SK-N-DZ (cell line): ENCODE measurements at places on chromosomes 6 and 20.
A peak's percentile ranks its signal among the peaks of the same experiment; 100 is the strongest.

- no peak for DNase-seq
These were observed 229.5 kb downstream of the CDH26 start for GRCh38 chr20:60187683-60188082.

GRCh38 chr6:2132416-2132815 is 113.0 kb downstream of the GMDS start:
- no peak for DNase-seq

DNA sequence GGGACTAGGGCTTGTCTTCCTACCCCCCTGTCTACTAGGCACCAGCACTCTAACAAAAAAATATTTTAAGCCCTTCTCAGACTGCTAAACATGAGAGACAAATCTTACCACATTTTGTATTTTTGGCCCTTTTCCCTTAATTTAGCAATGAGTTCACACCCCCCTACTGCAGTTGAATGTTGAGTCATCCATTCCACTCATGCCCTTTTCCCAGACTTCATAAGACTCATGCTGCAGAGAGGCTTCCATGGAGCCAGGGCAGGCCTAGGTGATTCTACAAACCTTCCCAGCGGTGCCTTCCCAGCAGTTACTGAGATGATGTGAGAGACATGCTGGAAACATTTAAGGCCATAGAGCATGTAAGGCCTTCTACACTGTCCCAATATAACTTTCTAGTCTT is 53.9 kb downstream of the PXDC1 start:
- no peak for DNase-seq

DNA sequence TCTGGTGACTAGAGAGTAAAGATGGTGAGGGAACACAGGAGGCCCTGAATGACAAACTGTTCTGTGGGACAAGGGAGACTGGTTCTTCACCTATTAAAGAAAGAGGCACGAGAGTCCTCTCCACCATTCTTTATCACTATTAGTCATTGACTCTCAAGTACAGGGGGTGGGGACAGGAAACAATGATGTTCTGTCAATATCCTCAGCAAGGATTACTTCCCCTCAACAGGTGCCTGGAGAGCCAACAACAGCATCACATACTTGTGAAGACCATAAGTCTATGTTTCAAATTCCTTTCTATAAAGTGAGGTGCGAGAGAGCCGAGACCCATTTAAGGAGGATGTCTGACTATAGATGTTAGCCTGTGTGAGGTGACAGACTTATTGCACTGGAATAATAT is 72.4 kb upstream of the TBC1D7 start:
- DNase-seq, result no peak

DNA sequence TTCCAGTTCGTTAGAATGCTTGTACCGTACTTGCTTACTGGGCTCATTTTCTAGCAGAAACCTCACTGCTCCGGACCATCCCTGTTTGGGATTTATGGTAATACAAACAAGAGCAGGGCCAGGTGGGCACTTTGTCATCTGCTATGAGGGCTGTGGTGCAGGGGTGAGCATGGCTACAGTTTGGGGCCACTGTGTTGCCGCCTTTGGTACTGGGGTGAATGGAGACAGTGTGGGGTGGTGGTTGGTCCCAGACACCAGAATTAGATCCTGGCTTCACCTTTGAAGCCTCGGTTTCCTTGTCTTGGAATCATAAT is 95.0 kb downstream of the TOX2 start:
- no peak for DNase-seq

GRCh38 chr6:105211831-105212230 is 32.0 kb upstream of the POPDC3 start:
- no peak for DNase-seq

GRCh38 chr20:33091147-33091546 is 11.7 kb downstream of the BPIFB4 start:
- no peak for DNase-seq

- no peak for DNase-seq
These were observed 10.5 kb downstream of the FYN start for GRCh38 chr6:111862741-111863140.

GRCh38 chr6:38604700-38605099 is 35.0 kb downstream of the BTBD9 start:
- DNase-seq, result no peak

DNA sequence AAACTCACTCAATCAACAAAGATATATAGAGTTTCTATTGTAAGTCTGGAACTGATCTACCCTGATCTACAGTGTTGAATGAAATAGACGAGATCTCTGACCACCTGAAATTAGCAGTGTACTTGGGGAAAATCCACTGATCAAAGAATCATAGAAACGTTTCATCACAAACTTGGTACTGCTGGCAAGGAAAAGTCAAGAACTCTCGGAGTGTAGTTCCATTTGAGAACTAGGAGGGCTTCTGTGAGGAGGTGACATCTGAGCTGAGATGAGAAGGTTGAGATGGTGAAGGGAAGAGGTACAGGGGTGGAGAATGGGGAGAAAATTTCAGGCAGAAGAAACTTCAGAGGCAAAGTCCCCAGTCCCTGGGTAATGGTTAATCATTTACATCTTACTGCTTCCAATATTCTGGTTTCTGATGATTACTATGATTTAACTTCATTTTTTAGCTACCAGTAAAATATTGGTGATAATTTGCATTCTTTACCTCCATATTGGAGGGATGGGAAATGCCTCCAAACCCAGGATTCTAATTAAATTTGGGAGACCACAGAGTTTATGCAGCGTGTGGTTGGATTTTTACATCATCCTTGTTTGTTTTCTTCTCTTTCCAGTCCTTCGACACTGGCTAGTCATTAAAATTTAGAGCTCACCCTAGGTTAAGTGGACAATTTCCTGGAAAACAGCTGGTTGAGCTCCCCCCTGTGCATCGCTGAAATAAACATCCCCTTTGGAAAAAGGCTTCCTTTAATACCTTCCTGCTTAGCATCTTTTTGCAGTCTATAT is 191.9 kb downstream of the BCAS1 start:
- no peak for DNase-seq

GRCh38 chr6:131199568-131200272 is 64.5 kb downstream of the AKAP7 start:
- peak; percentile 36 for DNase-seq

- no peak for DNase-seq
These were observed 11.8 kb upstream of the ZMYND8 start for GRCh38 chr20:47368301-47368700.

GRCh38 chr6:83113258-83113657 is 45.8 kb downstream of the DOP1A start:
- no peak for DNase-seq

DNA sequence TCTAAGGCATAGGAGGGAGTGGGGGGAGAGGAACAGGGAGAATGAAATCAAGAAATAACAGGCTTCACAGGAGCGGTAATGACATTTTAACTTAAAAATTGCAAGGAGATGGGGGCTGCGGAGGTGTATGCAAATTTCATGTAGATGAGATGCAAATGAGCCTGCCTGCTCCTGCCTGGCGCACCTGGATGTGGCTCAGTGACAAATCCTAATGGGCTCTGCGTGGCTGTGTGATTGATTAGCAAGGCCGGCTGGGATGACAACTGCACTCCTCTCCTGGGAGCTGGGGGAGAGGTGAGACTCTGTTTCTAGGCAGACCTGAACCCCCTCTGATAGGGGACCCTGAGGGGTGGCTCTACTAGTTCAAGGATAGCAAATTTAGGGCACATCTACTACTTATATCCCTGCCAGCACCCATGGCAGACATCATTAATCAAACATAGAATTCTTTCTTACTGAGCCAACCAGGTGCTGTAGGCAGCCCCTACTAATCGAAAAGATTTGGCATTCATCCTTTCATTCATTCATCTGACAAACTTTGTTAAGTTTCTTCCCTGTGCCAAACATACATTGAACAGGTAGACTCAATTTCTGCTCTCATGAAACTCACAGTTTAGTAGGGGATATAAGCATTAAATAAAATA is 38.4 kb upstream of the TGM2 start:
- DNase-seq, result no peak

DNA sequence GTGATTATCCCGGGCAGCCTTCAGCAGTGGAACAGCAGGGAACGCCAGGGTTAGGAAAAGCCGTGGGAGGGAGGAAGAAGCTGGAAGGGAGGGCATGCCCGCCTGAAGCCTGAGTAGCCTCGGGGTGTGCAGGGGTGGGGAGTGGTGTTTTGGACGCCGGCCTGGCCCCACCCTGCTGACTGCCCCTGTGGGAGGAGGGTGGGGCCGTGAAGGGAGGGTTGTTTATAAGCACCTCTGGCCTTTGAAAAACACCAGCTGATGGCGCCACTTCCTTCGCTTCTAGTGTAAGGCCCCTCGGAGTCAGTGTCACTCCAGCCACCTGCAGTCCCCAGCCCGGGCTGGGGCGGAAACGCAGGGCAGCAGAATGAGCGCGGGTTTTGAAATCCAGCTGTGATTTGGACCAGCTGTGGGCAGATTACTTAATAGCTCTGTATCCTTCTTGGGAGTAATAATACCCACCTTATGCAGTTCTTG is 52.8 kb upstream of the BMP6 start:
- no peak for DNase-seq

GRCh38 chr6:126156973-126157372 is 170.6 kb downstream of the TRMT11 start:
- no peak for DNase-seq

GRCh38 chr6:106724848-106725247 is 95.5 kb downstream of the QRSL1 start:
- DNase-seq, result no peak

- no peak for DNase-seq
These were observed 14.8 kb downstream of the CST7 start for GRCh38 chr20:24963672-24964505.

- no peak for DNase-seq
These were observed 57.7 kb downstream of the SNX5 start for GRCh38 chr20:17910828-17911294.

DNA sequence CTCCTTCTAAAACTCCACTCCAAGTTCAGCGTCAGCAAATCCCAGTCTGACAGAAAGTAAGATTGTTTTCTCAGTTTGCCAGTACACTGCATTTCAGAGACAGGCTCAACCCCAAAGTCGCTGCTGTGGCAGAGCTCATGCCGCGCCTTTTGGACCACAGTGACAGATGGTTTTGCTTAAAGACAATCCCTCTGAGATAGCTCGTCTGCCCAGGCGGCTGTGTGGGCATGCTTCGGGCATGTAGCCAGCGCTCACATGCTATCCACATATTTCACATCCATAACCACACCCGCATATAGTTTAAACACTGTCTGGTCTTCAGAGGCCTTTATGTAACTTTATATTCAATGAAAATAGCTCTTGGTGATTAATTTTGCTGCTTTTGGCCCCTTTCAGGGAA is 14.7 kb upstream of the PXDC1 start:
- DNase-seq, result no peak
